ENCODE measurements at places on chromosomes 12 and 14. TPM values are rescaled to one million over a fixed set of nuclear protein-coding genes. Genes with fewer than 3 reads are reported as not detected.

DNA sequence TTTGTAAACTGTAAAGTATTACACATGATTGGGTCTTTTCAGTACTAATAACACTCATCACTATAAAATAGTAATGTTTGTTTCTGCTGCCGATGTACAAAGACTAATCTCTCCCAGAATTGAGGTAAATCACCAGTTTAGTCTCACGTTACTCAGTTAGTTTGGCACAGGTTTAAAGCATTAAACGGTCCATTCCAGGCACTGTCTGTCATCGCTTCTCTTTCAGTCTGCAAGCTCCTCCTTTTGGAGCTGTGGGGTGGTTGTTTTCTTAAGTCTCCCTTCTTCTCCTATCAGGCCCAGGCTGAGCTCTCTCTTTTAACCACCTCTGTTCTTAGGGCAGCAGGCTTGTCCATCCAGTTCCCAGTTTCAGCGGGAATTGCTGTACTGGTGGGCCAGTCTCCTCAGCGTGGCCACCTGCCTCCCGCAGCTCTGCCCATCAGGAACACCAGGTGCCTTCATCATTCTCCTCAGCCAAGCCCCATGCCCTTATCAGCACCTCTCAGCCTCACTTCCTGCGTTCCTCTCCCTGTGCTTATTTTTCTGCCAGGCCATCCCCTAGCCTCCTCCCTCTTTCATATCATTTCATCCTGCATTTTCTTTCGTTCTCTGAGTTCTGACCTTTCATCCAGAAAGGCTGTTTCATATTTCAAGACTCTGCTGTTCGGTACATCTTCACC lies 149.0 kb downstream of the TGFB3 start:
- no peak for DNase-seq

DNA sequence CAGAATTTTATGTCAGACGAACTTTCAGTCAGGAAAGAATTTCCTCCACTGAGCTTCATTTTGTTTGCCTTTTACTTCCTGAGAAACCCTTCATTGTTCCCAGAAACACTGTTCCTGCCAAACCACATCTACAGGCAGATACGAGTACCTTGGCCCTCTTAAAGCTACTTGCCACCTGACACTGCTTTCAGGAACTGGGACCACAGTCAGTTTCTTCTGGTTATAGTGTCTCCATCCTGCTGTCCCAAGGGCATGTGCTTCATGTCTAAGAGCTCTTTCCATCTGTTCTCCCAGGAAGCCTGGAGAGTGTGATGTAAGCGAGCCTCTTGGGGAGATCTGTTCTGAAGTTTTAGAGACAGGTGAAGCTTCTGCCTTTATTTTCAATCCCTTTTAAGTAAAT lies 161.7 kb upstream of the PLEKHA5 start:
- DNase-seq = no peak

DNA sequence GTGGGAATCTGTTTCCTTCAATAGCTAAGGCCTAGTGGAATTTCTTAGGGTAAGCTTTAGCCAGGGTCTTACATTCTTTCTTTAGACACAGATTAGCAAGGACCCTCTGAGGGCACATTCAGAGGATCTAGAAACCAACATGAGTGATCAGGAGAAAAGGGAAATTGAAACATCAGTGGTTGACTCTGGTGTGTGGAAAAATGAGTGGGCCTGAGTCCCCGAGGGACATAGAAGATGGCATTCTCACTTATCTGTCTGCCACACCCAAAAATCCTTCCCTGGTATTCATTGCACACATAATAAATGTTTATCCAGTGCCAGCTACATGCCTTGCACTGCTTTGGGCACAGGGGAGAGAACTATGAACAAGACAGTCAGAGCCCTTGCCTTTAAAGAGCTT lies 82.9 kb downstream of the SSPN start:
- DNase-seq = no peak

- no peak for DNase-seq
These were observed 516.3 kb downstream of the SOX5 start for GRCh38 chr12:23433121-23433520.

DNA sequence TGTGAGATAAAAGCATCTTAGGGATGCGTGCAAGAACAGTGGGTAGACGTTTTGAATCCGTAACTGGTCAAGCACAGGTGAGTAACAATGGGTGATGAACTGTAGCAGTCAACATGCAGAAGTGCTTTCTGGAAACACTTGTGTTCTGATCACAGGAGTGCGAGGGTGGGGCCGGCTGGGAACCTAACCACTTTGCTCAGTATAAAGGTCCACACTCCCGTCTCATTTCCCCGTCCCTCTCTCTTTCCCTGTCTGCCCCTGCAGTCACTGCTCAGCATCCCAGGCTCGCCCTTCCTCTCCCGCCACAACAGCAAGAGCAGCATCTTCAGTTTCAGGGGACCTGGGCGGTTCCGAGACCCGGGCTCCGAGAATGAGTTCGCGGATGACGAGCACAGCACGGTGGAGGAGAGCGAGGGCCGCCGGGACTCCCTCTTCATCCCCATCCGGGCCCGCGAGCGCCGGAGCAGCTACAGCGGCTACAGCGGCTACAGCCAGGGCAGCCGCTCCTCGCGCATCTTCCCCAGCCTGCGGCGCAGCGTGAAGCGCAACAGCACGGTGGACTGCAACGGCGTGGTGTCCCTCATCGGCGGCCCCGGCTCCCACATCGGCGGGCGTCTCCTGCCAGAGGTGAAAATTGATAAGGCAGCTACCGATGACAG lies 127.1 kb downstream of the FIGNL2 start:
- no peak for DNase-seq

DNA sequence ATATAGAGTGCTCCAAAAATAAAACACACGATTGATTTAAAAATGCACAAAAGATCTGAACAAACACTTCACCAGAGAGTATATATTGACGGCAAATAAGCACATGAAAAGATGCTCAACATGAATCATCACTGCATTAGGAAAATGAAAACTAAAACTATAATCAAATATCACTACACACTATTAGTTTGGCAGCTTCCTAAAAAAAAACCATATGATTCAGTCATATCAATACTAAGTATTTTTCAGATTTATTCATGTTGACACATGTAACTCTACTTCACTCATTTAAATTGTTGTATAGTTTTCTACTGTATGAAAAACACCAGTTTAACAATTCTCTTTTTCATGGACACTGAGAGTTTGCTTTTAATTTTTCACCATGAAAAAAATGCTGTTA lies 41.6 kb downstream of the EXOC5 start:
- no peak for DNase-seq

- DNase-seq = no peak
These were observed 9.0 kb upstream of the EAPP start for GRCh38 chr14:34548472-34548981.

GRCh38 chr14:34345718-34346465 lies 116.1 kb downstream of the SPTSSA start:
- DNase-seq = no peak

DNA sequence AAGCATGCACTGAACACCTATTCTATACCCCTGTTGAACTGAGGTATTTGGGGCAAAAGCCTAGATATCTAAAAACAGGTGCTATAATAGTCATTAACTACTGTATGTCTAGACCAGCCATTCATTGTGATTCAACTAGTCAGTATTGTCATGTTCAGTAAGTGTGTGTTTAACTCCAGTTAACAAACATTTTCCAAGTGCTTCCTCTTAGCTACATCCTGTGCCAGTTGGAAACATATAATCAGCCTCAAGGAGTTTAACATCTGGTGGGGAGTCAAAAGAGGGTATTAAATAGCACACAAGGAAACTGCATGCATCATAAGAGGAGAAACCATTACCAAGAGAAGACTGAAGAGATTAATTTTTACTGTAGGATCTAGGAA lies 20.4 kb downstream of the TMTC1 start:
- DNase-seq = peak; percentile 41

GRCh38 chr12:6550294-6551062 lies 5.4 kb downstream of the IFFO1 start:
- no peak for DNase-seq

ANO6 gene
- 55.6 TPM for total RNA-seq

DNA sequence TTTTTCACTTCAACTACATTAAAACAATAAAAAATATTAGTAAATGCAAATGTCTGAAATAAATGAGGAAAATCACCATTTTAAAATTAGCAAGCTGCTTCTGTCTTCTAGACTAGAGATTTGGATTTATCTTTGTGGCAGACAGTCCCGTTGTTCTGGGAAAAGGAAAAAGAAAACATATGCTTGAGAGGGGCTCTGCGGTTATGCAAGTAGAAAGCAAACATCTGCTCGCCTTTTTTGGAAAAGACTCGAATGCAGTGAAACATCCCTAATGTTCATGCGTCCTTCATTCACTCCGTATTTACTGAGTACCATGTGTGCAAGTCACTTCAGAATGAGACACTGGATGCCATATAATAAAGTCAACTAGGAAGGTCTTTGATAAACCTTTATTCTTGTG lies 44.9 kb downstream of the IFNG start:
- DNase-seq = peak; percentile 90

DNA sequence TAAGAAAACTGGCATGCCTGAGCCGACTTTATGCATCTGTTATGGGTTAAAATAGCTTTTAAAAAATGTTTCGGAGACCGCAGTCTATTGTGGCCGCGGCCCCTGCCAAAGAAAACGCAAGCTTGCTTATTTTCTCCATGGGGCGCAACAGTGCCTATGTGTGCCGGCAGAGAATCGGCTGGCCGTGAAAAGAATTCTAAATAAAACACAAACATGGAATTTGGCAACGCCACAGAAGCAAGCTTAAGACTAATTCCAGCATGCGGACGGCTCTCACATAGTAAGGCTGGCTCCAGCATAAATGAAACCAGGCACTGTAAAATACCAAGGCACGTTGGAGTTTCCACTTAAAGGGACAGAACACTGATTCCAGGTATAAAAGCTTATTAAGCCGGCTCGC lies 56.7 kb downstream of the BCL11B start:
- peak; percentile 91 for DNase-seq
